Stimulated activated CD8-positive, alpha-beta memory T cell treated with anti-CD3 and anti-CD28 coated beads, Interleukin-15, amount 100 ng/mL, for 48 hours (primary cell): ENCODE measurements at places on chromosomes 12 and 14.

DNA sequence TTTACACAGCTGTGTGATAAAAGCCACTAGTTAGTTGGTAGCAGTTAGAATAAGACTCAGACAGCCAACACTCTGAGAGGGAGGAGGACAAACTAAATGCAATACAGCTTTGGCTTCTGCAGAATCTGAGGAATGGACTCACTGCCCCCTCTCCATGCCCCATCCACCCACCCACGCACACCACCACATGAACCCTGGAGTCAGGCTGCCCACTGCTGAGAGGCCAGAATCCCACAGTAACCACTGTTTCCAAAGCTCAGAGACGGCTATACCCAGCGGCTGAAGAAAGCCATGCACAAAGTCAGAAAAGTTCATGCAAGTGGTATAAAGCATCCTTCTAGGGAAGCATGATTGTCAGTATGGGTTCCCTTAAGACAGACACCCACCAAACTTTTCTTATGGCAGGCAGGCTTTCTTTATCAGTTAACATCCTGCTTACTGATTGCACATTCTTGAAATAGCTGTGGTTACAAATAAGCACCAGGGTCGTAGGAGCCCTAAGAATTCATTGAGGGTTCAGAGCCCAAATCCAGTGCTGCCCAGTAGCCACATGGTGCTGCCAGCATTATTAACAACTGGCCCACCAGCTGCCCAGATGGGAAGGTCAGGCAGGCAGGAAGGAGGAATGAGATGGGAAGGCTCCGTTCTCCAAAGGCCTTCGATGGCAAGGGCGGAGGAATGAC is 61.5 kb downstream of the NT5DC3 start:
- no peak for DNase-seq

- DNase-seq: no peak
These were observed 90.5 kb downstream of the DDX51 start for GRCh38 chr12:132053338-132054330.

- DNase-seq: no peak
These were observed 154.9 kb downstream of the C12orf75 start for GRCh38 chr12:105485321-105485910.

DNA sequence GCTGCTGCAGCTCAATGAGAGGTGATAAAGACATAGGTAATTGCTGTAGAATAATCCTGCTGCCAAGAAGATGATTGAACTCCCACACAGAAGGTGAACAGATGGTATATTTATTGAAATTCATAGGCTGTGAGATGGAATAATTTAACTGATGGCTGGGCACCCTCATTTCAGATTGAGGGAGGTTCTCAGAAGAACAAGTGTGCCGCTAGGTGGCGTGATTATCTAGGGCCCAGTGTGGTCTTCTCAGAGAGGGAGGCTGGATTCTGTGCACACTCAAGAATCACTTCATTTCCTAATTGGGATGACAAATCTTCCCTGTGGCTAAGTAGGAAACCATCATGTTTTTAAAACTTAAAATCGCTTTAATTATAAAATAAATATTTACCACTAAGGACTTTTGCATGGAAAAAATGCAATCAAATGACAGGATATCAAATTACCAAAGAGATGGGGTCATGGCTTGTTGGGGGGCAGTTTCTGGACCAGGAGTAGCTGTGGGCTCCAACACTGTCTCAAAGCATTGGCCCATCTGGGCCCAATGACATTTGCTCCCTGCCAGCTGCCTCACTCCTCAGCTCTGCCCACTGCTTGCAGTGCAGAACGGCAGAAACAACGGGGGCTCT is 132.3 kb downstream of the SNAPC1 start:
- peak; percentile 19 for DNase-seq

DNA sequence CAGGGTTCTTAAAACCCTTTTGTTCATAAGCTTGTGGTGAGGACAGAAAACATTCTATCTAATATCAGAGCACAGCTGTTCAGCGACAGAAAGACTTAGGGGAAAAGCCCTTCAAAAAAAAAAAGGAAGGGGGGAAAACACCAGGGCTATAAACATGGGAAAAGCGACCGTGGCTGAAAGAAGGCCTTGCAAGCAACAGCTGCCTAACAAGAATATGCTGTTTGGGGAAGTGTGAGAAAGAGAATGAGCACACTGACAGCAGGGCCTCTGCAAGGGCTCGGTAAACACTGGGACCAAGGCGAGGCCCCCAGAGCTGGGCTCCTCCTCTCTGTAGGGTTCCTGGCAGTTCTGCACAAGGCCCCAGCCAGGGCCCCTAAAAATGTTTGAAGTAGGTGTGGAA is 27.4 kb upstream of the CCND2 start:
- no peak for DNase-seq

DNA sequence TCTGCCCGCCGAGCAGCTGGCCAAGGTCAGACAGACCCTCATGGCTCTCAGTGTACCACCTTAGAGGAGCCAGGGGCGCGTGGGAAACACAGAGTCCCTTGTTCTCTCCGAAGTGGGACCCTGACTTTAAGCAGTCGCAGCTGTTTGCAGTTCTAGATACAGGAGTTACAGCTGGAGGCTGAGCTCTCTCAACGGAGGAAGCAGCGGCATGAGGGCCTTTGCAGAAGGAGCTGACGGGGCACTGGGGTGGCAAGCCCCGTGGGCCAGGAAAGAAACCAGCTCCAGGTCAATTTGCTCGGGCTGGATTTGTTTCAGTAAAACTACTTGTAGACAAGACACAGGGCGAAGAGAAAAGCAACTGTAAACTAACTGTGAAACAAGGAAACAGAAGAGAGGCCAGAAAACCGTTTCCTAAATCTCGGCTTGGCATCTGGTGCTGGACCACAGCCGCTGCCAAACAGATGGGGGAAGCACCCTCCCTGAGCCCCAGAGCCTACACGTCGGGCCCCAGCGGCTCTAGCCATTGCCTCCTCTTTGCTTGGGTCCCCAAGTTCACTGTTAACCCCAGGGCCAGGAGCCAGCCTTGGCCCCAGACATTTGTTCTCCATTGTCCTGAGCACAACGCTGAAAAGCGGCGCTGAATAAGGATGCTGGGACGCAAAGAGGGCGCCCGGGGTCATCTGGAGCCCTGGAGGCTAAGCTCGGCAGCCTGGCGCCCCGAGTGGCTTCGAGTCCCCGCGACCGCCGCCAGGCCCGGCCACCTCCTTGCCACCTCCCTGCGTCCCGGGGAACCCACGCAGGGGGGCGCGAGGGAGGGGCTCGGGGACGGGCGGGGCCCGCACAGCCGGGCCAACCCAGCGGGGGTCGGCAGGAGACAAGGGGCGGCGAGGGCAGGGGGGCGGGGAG is 914 bp upstream of the PACS2 start:
- DNase-seq: no peak

DNA sequence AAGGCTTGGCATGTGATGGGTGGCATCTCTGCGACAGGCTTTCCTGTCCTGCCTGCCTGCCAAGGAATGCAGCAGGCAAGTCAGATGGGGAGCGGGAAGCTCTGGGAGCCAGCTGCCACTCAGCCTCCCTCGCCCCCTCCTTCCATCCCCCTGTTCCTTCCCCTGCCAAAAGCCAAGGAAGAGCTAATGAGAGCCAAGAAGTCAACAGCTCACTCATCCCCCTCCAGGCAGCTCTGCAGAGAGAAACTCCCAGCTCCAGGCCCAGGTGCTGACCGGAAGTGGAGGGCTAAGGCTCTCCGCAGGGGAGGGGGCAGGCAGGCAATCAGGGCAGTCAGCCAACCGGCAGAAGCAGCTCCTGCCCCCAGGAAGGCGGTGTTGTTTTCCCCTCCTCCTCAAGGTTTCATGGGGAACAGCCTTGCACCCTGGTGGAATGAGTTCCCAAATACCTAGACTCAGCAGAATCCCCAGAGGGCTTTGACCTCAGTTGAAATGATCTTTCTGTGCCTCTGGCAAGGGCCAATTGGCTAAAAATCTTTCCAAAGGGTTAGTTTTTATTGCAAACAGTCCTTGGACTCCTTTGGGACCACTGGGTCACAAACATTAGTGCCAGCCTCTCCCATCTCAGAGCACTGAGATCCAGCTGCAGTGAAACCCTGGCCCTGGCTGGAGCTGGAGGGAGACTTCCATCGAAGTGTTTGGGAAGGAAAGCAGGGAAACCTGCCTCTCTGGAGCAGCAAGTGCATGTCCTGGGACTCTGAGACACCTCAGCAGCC is 349.1 kb downstream of the DPF3 start:
- DNase-seq: no peak

- DNase-seq: no peak
These were observed 168.1 kb downstream of the SNAPC1 start for GRCh38 chr14:61930101-61930857.

DNA sequence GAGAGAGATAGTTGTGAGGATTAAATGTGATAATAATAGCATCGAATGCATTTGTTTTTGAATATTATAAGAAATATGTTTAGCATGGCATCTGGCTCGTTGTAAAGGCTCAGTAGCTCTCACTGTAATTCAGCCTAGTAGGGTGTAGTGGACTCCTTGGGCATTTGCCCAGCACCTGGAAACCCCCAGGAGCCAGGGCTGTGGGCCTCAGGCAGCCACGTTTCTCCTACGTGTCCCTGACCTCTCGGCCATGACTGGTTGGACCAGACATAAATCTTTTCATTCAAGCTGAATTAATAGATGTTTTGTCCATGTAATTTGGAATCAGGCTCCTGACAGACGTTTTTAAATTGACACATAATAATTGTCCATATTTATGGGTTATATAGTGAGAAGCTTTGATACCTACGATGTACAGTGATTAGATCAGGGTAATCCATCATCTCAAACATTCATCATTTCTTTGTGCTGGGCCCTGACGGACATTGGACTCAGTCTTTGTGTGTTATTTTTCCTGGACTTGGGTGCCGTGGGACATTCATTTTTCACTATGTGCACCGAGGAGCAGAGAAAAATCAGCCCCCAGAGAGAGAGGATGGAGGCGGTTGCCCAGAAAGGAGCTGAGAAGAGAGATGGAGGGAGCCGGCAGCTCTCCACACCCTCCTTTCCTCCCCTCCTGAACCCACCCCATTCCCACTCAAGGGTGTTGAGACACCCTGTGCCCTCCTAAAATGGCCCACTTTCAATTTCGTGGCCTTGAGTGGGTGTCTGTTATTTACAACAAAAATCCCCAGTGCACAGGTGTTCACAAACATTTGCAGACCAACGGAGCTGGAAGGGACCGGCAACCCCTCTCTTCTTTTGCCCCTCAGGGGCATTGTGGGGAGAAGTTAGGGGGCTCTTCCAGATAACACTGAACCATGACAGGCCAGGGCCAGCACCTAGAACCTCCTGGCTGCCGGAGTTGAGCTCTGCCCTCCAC is 296.4 kb downstream of the DPF3 start:
- DNase-seq: no peak

DNA sequence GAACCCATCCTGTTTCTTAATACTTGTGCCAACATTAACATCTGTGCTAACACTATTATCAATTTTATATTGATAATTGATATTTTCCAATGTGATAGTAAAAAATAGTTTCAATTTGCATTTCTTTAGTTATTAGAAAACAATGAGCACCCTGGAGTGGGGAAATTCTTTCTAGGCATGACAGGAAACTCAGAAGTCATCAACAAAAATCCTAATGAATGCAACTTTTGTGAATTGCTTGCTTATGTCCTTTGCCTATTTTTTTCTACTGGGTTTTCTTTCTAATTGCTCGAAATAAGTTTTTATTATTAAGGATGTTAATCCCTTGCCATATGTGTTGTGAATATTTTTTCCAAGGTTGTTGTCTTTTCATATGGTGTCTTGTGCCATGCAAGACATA is 18.1 kb upstream of the WDR20 start:
- no peak for DNase-seq

GRCh38 chr14:24310646-24311604 is at the start of gene LTB4R:
Gene LTB4R (plus strand): TSS chr14:24311502. CDS start chr14:24315652, 4,150 bp downstream.
- no peak for DNase-seq

- DNase-seq: no peak
These were observed 151.9 kb downstream of the GXYLT1 start for GRCh38 chr12:41992692-41993215.

- DNase-seq: no peak
These were observed 6.2 kb upstream of the SYCP3 start for GRCh38 chr12:101745481-101745880.

GRCh38 chr14:80415636-80416035 is 204.3 kb upstream of the DIO2 start:
- no peak for DNase-seq

DNA sequence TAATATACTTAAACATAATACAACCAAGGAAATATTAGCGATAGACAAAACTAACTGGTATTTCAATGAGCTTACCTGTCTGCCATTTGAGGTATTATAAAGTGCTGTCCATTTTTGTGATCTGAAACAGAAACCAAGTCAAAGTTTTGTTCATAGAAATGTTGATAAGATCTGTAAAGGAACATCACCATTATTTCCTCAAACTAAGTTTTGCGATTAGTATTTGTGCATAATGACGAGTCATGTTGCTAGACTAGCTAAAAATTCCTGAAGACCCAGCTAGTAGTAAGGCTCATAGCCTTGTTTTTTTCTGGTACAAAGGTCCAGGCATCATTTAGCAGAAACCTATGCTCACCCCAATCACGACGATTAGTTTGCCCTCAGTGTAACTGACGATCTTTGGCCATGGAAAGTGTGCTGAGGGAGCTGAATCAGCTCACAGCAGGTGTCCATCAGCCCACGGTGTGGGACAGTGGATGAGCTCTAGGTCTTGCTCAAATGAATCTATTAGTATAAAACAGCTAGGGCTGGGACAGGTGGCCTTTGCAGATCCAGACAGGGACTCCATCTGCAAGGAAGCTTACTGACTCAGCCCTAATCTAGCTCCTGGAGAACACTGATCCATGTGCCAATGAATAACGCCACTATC is 28.7 kb downstream of the GIT2 start:
- DNase-seq: no peak

- DNase-seq: no peak
These were observed 30.7 kb downstream of the VWF start for GRCh38 chr12:6093764-6094163.

DNA sequence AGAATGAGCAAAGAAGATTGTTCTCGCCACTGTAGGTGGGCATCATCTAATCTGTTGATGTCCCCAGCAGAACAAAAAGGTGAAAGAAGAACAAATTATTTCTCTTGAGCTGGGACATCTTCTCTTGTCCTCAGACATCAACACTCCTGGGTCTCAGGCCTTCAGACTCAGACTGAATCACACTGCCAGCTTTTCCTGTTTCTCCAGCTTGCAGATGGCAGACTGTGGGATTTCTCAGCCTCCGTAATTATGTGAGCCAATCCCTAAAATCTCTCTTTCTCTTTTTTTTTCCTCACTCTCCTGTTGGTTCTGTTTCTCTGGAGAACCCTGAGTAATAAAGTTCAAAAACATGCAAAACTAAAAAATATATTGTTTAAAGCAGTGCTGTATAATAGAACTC is 3.7 kb upstream of the TMPRSS12 start:
- DNase-seq: no peak
